ENCODE measurements at places on chromosomes 3 and 15. TPM values are rescaled to one million over a fixed set of nuclear protein-coding genes. Genes with fewer than 3 reads are reported as not detected.

DNA sequence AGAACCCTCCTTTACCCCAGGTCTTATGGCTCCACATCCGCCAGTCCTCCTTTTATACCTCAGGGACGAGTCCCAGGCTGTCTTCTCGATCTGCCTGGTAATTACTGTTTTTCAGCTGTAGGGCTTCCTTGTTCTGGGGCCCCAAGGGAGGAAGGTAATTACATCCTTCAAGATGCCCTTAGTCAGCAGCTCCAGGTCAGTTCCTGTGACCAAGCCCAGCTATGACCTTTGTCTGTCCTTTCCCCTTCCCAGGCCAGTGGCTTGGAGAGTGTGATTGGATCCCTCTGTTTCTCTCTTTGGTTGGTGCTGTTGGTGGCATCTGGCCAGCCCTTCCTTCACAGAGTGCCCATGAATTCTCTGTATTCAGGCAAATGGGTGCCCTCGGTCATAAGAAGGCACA is 92.6 kb downstream of the AAGAB start:
- no peak for DNase-seq

- no peak for DNase-seq
Observed at GRCh38 chr3:7249493-7250076, 388.7 kb downstream of the GRM7 start.

- DNase-seq: no peak
Observed at GRCh38 chr3:17183951-17184550, 299.3 kb downstream of the PLCL2 start.

DNA sequence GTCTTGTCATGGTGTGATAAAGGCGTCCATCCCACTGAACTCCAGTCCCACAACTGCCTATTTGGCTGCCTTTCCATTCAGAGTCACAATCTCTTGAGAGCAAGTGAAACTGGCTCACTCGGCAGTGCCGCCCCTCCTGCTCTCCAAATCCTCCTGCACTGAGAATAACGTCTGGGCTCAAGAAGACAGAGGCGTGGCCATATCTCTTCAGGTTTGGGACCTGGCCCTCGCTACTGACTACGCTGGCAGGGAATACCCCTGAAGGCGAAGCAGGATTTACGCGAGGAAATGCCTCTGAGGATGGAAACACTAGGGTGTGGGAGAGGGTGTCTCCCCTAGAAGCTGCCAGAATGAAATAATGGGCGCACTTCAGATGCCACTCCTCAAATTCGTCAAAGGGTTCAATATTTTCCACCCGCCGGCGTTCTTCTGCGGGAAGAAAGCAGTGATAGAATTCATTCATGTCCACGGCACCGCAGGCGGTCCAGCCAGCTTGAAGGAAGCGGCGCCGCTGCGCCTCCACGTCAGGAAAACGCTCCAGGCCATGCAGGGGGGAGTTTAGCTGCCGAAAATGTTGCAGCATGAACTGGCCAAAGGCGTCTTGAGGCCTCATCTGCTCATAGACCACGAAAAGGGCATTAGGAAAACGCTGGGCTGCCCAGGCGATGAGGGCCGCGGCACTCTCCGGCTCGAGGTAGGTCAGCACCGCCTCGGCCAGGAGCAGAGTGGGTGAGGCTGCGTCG is 985 bp downstream of the LCMT2 start:
- DNase-seq: no peak

- DNase-seq: no peak
Observed at GRCh38 chr3:11604139-11604892, 39.4 kb downstream of the VGLL4 start.

- no peak for DNase-seq
Observed at GRCh38 chr3:151468284-151468917, 7.5 kb upstream of the IGSF10 start.

DNA sequence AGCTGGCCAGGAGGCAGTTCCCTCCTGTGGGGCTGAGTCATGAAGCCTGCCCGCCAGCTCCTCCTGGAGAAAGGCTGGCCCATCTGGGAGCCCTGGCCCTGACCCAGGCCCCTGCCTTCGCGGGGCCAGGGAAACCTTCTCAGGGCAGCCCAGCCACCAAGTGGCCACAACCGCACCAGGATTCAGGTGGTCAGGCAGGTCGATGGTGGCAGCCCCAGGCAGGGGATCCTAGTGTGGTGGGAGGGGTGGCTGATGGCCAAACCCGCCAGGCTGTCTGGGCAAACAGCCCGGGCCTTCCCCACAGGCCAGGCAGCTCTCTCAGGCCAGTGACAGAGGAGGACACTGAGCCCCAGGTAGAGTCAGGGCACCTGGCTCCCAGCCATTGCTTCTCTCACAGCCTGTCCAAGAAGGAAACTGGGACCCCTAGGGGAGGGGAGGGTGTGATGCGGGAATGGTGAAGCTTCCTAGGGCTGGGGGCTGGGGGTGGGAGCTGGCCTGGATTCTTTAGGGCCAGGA is 1.2 kb downstream of the TWF2 start:
- DNase-seq: no peak

- no peak for DNase-seq
Observed at GRCh38 chr15:34693053-34693744, 61.6 kb downstream of the GJD2 start.

MYL3 gene
- 1.9 TPM for polyA plus RNA-seq

- DNase-seq: no peak
Observed at GRCh38 chr15:91807122-91807521, 46.4 kb upstream of the SLCO3A1 start.

DNA sequence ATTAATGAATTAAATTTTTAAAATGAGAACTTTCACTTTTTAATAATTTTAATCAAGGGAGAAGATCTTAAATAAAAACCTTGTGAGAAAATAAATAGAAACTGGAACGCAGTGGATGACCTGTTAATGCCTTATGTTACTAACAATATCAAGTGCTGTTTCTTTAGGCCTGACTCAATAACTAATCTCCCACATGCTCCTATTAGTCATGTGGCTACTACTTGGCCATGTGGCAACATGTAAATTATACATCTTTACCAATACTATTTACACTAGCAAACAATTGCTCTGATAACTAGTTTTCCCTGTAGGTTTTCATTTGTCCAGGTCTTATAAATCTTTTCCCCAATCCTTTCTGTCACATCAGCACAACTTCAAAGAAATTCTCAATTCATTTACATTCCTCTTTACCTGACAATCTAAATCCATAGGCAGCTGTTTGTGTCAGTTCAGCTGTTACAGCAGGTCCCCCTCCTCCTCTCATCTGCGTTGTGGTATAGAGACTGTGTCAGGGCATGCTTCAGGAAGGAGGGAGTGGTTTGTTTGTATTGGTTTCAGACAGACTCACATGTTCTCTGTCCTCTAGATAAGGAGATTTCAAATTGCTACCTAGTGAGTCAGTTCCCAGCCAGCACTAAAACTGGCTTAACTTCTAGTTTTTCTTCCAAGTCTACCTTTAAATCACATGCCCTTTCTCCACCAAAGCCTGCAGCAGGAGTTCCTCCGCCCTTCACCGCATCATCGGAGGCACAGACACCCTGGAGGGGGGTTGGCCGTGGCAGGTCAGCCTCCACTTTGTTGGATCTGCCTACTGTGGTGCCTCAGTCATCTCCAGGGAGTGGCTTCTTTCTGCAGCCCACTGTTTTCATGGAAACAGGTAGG is 11.3 kb upstream of the C3orf52 start:
- DNase-seq: no peak

CAMKV gene
- not detected for polyA plus RNA-seq

TRPC1 gene
- polyA plus RNA-seq: 1.1 TPM

FBXO40 gene
- polyA plus RNA-seq: not detected

DNA sequence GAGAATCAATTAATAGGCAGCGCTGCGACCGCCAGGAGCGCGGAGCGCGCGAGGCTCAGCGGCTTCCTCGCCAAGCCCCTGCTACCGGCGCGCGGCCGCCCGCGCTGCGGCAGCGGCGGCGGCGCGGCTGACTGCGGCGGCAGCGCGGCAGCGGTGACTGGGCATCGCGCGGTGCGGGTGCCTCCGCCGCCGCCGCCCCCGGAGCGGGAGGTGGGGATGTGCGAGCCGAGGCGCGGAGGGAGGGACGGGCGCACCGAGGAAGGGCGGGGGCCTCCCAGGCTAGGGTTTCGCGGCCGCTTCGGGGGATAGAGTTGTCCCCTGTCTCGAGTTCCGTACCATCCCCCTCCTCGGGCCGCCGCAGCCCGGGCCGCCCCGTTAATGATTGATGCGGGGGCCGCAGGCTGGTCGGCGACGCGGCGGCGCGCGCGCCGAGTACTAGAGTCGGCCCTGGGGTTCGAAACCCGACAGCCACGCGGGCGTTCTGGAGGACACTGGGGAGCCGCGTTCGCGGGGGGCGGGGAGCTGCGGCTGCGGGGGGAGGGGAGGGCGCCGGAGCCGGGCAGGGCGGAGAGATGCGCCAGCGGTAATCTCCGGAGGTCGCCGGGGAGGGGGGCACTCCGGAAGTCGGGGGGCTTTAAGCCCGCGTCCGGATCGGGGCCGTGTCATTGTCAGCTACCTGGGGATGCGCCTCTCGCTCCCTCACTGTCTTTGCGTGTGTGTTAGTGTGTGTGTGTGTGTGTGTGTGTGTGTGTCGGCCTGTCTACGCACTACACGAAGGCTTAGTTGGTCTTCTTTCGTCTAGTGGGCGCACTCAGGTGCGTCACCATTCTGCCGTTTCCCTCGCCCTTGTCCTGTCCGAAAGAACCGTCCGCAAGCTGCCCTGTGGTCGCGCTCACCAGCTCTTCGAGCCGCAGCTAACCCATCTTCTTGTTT is at the start of gene PAQR9:
TSS of gene PAQR9 (minus strand) at position 159 of the 933 bp plus-strand sequence. CDS start 338 bp downstream, outside the sequence.
- DNase-seq: peak; percentile 42

GRCh38 chr15:68606375-68606774 is 27.6 kb downstream of the CORO2B start:
- DNase-seq: peak; percentile 93

- DNase-seq: no peak
Observed at GRCh38 chr3:87201727-87202126, 25.4 kb upstream of the CHMP2B start.

GRCh38 chr3:161371441-161372320 is at the start of gene SPTSSB:
Gene SPTSSB (minus strand): TSS chr3:161371517. CDS start chr3:161346323, 25,194 bp downstream.
- peak; percentile 86 for DNase-seq

TLR9 gene
- polyA plus RNA-seq: 0.37 TPM

DNA sequence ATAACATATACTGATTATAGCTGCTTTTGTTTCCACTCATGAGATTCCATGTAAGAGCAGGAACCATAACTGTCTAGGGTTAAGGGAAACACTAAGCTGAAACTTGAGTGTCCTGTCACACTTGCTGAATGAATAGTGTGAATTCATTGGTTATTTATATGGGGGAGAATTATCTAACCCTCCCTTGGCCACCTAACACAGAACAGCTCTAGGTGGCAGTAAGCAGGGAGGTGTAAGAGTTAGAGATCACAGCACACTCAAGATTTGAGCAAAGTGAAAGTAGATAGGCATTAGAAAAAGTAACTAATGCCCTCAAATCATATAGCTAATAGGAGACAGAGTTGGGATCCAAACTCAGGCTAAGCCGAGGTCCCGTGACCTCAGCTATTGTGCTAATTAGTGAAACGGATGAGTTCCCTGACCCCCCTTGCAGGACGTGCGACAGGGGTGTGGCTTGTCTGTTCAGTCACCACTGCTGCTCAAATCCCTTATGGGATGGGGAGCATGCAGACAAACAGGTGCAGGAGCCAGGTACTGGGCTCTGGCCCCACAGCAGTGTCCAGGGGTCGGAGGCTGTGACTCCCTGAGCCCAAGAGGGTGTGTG is 27.7 kb upstream of the ANO10 start:
- no peak for DNase-seq

- no peak for DNase-seq
Observed at GRCh38 chr15:73386886-73387506, 18.2 kb upstream of the HCN4 start.

CCDC191 gene
- polyA plus RNA-seq: 3.5 TPM

All from lung (tissue), 17 donors.